ENCODE measurements at places on chromosomes 16 and 17.

- DNase-seq, result no peak
These were observed 9.5 kb downstream of the NDUFAF8 start for GRCh38 chr17:81248649-81249048.

DNA sequence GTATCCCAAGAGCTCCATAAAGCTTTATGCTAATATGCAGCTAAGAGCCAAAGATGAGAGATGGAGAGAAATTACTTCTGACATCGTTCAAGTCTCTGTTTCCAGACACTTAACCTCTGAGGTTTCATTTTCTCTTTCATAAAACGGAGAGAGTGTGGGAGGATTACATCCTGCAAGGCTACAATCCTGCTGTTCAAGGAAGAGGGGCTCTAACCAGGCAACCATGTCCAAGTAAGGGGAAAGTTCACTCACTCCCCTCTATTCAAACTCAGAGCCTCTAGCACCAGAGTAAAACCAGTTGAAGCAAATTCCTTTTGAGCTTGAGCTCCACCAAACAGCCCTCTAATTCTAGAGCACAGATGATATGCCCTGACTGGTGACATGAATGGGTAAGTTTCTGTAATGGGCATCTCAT lies 397.4 kb downstream of the NPIPA8 start:
- no peak for DNase-seq

DNA sequence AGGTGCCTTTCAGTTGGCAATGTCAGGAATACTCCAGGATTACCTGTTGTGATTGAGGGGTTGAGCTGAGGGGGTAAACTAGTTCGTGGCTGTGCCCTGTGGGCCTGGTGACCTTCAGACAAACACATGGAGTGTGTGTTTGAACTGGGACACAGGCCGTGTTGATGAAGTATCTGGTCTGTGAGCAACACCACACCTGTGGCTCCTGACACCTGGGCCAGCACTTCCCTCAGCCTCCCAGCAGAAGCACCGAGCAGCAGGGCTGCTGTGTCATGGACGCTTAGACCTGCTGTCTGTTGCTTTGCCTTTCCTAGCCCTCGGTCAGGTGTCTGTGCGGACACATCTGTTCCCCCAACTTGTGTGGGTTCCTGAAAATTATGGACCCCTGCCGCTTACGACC lies 82.9 kb downstream of the KSR1 start:
- no peak for DNase-seq

DNA sequence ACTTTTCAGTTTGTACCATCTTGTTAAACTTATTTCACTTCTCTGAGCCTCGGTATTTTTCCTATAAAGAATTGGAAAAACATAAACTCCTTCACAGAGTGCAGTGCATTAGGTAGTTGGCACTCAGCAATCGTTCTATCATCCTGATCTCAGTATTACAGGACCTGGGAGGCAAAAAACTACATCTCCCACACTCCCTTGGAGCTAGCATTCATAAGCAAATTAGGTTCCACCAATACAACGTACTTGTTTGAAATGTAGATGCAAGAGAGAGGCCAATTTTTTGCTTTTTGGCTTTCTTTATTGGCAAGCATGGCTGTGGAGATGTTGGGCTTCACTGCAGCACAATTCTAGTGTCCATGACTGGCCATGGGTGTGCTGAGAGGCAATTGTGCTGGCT lies 285.2 kb downstream of the CA10 start:
- DNase-seq, result no peak

DNA sequence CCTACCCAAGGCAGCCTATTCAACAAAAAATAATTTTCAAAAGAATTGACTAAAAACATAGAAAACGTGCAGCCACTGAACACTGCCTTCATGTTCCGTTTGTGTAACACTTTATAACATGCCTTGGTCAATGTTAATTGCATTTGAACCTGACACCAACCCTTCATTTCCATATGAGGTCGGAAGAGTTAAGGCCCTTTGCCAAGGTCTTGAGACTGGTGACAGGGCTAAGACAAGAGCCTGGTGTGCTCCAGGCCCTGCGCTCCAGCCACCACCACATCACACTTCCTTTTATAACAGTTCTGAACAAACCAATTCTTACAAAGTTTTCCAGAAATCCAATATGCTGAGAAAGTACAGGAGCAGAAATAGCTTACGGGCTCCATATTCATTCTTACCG lies 4.2 kb downstream of the BBS2 start:
- DNase-seq, result no peak

All from stimulated activated CD8-positive, alpha-beta memory T cell treated with anti-CD3 and anti-CD28 coated beads, Interleukin-7, amount 100 ng/mL, for 1 hour (primary cell).